Myocyte (in vitro differentiated cells): ENCODE measurements at places on chromosomes 4 and X. TPM values are rescaled to one million over a fixed set of nuclear protein-coding genes. Genes with fewer than 3 reads are reported as not detected.

The PRRG3 gene
- not detected in 2 replicates for total RNA-seq

The MBNL3 gene
- 0.68 and 0.86 TPM in 2 replicates for total RNA-seq

The YIPF7 gene
- total RNA-seq: 4.9 and 5.8 TPM in 2 replicates

The MAGEA1 gene
- total RNA-seq: not detected in 2 replicates

The ARHGAP4 gene
- total RNA-seq: 12.8 and 18.2 TPM in 2 replicates

The MAGEA10 gene
- not detected in 2 replicates for total RNA-seq

The GRPEL1 gene
- 37.3 and 45.0 TPM in 2 replicates for total RNA-seq

The RTL3 gene
- 0.40 and 1.3 TPM in 2 replicates for total RNA-seq

The MND1 gene
- 1.2 TPM in 1 of 2 replicates, not detected in the other for total RNA-seq

The RASSF6 gene
- total RNA-seq: not detected in 2 replicates
